ENCODE measurements at places on chromosomes 5 and 9. TPM values are rescaled to one million over a fixed set of nuclear protein-coding genes. Genes with fewer than 3 reads are reported as not detected.

The TAF11L10 gene
- total RNA-seq: not detected

The F2RL2 gene
- not detected for total RNA-seq

The SPINK1 gene
- not detected for total RNA-seq

The WDR31 gene
- 3.1 TPM for total RNA-seq

The TOR1A gene
- 18.5 TPM for total RNA-seq

The NME5 gene
- total RNA-seq: 0.86 TPM

The GABRA6 gene
- not detected for total RNA-seq

Measured in psoas muscle (tissue), 8 donors.